Stimulated activated CD4-positive, alpha-beta T cell treated with anti-CD3 and anti-CD28 coated beads, Interleukin-15, amount 100 ng/mL, for 1 hour (primary cell): ENCODE measurements at places on chromosomes 12 and 14.

DNA sequence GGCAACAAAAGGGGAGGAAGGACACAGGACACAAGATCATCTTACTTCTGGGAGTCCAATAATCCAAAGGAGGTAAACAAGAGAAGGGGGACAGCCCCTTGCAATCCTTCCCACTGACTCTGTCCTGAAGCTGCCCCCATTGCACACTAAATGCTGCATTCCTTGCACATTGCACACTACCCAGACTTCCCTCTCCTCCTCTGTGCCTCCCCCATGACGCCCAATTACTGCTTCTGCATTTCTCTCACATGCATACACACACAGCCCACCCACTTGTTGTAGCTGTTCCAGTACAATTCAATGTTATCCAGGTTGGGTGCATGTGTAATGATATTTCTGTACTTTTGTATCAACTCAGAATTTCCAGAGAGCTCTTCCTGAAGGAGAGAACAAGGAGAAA lies 5.5 kb downstream of the NDRG2 start:
- DNase-seq, result no peak

- DNase-seq, result no peak
Observed at GRCh38 chr14:44828023-44828422, 133.7 kb downstream of the KLHL28 start.

DNA sequence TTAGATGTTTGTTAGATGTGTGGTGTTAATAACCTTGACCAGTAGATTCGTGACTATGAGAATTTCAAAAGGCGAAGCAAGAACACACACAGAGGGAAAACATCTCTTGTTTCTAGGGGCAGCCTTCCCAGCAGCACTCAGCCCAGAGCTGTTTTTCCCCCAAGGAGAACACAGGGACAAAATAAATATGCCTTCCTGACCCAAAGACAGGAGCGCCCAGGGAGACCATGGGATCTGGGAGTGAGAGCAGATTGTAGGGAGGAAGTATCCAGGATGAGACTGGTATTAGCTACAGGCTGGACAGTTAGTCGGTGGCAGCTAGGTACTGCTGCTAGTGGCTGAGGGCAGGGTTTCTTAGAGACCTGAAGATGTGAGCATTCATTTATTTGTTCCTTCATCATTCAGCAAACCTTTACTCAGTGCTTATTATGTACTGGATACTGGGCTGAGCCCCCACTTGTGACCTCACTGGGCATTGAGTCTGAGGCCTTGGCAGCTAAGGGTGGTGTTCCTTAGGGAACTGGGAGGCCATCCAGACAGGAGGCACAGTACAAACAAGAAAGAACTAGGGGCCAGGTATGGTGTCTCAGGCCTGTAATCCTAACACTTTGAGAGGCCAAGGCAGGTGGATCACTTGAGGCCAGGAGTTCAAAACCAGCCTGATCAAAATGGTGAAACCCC lies 469.8 kb downstream of the ZFP36L1 start:
- DNase-seq, result no peak

DNA sequence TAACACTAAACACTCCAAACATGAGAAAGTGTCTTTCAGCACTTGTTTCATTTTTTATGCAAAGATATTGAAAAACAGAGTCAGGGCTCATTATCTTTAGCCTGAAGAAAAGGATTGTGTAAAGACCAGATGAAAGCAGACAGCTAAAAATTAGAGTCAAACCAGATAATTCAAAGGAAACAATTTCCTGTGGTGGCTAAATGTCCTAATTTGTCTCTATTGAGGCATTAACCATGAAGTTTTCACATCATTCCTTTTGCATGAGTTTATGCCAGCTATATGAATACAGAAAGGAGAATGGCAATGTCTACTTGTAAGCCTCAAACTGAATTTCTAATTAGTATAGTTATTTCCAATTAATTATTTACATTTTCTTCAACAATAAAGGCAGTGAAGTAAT lies 338.5 kb downstream of the FSCB start:
- no peak for DNase-seq

GRCh38 chr12:50620109-50620977 lies 115.6 kb downstream of the DIP2B start:
- DNase-seq, result no peak

DNA sequence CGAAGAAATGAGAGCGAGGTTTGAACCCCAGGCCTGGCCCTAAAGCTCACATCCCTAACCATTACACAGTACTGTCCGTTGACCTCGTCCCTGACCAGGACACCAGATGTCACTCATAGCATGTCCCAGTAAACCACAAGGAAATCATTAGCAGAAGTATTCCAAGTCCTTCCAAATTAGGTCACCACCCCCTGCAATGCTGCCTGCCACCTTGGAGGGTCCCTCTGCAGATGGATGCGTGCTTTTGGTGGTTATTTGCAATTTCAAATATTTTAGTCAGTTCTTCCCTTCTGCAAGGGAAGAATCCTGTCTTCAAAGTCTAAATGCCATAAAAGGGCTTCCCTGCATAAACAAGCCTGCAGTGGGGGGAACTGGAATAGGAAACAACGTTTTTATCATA lies 71.3 kb downstream of the CLMN start:
- no peak for DNase-seq

DNA sequence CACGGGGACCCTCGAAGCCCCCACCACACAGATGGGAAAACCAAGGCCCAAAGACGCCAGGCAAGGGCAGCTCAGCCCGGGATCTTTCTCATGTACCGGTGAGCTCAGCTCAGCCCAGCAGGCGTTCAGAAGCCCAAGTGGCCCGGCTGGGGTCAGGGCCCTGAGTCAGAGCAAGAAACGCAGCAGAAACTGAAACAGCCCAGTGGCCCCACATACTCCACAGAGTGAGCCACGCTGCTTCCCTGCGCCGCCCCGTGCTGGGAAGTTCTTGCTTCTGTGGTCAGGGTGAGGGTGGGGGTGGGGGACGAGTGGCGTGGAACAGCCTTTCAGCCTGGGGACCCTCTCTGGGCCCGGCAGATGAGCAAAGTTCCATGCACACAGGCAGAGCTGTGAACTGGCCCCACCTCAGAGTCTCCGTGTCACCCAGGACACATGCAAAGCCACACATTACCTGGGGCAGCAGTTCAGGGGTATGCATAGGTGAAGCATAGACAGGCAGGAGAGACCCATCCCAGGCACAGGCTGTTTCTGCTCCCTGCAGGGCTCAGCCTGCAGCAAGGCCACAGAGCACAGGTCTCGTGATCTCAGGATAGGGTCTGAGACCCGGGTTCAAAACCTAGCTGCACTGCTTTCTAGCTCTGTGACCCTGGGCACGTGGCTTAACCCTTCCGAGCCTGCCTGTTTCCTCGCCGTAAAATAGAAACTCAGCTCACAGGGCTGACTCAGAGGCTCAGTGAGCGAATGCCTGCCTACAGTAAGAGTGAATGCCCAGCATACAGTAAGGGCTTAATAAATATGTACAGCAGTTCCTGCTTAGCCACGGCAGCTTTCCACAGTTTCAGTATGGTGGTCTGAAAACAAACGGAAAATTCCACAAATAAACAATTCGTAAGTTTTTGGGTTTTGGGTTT lies 21.6 kb downstream of the NCOR2 start:
- no peak for DNase-seq

DNA sequence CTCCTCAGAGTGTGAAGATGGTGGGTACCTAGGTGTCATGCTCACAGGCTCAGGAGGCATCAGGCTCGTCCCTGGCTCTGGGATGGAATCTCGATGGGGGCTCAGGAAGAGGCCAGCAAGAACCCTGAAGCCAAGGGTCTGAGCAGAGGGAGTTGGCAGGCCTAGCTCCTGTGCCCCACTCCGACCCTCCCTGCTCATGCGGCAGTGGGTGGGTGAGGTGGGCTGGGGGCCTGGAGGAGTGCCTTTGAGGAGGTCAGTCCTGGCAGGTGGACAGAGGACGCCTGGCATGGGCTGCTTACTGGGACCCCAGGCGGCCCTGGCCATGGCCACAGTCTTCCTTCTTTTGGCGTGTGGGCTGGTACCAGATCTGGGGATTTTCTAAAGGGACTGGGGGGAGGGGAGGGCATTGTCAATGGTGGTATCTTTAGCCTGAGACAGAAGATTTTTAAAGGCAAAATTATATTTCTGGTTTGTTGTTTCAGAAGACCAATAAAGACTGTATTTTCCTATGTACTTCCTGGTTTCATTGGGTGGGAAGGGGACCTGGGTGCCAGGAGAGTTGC lies 16.0 kb downstream of the LRTM2 start:
- DNase-seq, result no peak

DNA sequence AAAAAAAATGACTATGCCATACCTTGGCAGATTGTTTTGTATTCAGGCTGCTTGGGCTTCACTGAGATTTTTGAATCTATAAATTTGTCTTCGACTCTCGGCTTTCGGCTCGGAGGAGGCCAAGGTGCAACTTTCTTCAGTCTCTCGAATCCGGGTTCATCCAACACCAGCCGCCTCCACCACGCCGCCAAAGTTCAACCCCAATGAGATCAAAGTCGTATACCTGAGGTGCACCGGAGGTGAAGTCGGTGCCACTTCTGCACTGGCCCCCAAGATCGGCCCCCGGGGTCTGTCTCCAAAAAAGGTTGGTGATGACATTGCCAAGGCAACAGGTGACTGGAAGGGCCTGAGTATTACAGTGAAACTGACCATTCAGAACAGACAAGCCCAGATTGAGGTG lies 12.4 kb upstream of the SPPL3 start:
- DNase-seq, result no peak

DNA sequence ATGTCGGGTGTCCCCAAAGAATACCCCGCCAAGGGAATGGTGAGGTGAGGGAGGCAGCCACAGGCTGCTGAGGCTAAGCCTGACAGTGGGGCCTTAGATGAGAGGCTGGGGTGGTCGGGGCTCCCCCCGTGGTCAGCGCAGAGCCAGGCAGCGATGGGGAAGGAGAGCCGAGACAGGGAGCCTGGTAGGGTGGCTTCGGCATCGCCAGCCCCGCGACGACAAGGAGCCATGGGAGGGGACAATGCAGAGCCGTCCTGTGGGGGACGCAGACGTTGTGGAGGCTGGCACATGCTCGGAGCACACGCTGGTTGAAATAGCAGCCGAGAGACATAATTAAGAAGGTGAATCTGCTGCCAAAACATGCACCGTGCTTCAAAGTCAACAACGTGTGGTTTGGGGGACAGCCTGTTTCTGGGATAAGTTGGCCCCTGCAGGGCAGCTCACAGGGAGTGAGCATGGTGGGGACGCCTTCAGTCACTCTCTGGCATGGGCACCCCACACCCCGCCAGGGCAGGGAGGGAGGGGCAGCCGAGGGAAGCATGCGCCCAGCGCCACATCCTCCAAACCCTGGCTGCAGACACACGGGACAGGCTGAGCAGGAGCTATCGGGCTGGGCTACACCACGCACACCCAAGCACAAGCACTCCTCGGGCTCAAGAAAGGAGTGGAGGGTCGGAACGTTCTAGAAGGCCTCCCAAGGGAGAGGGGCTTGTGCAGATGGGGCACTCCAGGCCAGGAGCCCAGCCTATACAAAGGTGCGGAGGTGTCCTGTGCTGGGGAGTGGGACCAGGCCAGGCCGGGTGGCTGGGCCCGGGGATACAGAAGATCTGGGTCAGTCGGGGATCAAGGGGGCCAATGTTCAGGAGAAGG lies 66.6 kb upstream of the C14orf180 start:
- no peak for DNase-seq

DNA sequence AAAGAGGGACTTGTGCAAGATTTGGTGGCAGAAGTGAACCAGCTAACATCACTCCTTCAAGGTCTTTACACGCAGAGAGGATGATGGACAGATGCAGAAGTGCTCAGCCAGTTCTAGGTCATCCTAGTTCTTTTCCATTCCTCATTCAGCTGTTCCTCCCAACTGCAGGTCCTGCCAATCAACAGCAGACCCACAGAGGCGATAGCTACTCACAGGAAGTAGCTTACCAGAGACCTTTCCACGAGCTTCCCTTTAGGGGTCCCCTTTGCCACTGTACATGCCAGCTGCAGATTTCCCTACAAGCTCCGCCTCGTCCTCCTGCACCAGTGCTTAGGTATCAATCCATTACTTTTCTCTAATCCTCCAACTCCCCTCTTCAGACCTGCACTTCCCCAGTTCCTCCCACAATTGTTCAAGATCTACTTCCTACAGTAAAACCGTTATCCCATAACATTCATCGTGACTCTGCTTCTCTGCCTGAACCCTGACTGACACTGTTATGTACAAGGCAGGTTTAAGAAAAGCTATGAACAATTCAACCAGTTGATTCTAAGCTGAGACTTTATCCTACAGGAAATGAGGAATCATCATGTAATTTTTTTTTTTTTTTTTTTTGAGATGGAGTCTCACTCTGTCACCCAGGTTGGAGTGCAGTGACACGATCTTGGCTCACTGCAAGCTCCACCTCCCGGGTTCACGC lies 22.5 kb downstream of the RECQL start:
- DNase-seq, result no peak

DNA sequence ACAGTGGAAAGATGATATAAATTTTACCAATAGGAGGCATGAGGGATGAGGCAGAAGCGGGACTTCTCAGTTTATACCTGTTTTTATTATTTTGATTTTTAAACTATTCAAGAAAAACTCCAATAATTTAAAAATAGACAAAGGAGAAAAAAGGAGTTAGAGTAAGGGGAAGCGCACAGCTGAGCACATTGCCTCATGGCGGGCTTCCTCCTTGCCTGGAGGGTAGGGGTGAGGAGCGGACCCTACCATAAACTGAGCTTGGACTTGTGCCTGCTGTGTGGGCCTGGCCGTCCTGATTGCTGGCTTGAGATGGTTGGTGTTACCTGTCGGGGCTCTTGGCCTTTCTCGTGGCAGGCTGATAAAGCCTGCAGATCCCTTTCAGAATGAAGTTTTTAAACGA lies 15.1 kb upstream of the HIP1R start:
- DNase-seq, result no peak
